ENCODE measurements at places on chromosomes 13 and 19.

GRCh38 chr13:83876546-83876945, 5.7 kb downstream of the SLITRK1 start:
- no peak for DNase-seq

DNA sequence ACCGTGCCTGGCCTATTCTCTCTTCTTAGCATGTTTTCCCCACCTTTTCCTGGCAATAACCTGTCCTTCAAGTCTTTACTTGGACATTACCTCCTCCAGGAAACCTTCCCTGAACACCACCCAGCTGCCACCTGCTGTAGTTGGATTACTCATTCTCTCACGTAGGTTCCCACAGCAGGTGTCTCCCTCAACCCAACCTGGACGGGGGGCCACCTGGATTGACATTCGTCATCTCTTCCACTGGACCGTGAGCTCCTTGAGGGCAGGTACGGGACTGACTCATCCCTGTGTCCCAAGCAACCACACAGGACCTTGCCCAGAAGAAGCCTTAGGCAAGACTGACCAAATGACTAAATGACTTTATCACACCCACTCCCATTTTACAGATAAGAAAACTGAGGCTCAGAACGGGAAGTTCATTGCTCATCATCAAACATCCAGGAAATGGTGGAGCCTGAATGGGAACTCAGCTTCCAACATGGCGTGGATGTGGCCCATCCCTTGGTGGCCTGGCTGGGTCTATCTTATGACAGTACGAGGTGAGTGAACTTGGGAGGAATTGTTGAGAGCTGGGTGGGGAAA, 3.5 kb upstream of the KLK6 start:
- DNase-seq, result no peak

GRCh38 chr19:50328224-50328872, 829 bp downstream of the KCNC3 start:
- DNase-seq, result no peak

- no peak for DNase-seq
These were observed 140.8 kb downstream of the GGACT start for GRCh38 chr13:100447831-100448230.

GRCh38 chr13:73998631-73999030, 135.6 kb downstream of the KLF12 start:
- no peak for DNase-seq

- no peak for DNase-seq
These were observed 77.3 kb upstream of the UBAC2 start for GRCh38 chr13:99123101-99124045.

- DNase-seq, result no peak
These were observed 968.8 kb downstream of the TUBA3C start for GRCh38 chr13:18212873-18213272.

DNA sequence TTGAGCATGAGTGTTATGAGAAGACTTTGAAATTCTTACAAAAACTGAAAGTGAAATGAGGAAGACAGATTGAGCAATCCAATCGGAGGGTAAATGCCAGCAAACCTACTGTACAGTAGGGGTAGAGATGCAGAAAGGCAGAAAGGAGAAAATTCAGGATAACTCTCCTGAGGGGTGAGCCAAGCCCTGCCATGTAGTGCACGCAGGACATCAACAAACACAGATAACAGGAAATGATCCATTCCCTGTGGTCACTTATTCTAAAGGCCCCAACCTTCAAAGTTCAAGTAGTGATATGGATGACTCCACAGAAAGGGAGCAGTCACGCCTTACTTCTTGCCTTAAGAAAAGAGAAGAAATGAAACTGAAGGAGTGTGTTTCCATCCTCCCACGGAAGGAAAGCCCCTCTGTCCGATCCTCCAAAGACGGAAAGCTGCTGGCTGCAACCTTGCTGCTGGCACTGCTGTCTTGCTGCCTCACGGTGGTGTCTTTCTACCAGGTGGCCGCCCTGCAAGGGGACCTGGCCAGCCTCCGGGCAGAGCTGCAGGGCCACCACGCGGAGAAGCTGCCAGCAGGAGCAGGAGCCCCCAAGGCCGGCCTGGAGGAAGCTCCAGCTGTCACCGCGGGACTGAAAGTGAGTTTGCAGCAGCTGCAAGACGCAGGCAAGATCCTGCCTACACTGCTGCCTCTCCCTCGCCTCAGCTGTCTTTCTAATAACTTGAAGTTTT, at the start of gene TNFSF13B:
TNFSF13B (plus strand) TSS at position 118 of the 728 bp plus-strand sequence; CDS start at position 296, 178 bp downstream.
- peak; percentile 98 for DNase-seq

DNA sequence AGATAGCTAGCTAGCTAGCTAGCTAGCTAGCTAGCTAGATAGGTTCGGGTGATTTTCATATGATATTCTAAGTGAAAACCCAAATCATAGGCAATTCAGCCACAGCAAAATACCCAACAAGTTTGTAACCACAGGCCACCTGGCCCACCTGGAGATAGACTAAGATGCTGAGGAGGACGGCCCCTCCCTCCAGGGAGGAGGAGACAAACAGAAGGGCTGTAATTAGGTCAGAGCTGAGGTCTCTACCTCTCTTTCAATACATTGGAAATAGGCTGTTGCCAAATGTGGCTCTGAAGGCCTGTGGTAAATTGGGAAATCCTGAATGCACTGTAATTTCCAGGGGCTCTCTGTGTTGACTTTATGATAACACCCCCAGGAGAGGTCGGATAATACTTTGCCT, 382.2 kb downstream of the FGF9 start:
- DNase-seq, result no peak

- DNase-seq, result no peak
These were observed 789.1 kb downstream of the GPC5 start for GRCh38 chr13:92187378-92187989.

GRCh38 chr19:12272386-12272785, 22.3 kb downstream of the ZNF44 start:
- no peak for DNase-seq

DNA sequence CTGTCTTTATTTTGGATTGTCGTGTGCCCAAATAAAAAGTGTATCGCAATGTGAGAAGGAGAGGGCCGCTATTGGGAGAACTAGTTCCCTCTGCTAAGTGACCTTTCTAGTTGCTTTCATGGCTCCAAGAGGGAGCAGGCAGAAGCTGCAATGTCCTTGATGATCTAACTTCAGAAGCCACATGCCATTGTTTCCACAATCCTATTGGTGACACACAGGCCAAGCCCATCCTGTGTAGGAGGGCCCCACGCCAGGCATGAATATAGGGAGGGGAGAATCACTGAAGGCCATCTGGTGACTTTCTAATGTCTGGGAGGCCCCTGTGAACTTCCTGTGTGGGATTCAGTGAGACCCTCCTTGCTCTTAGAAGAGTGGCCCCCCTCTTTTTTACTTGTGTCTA, 47.8 kb upstream of the KPNA3 start:
- no peak for DNase-seq

- no peak for DNase-seq
These were observed 330.6 kb downstream of the SPRY2 start for GRCh38 chr13:80010286-80010831.

- no peak for DNase-seq
These were observed 17.0 kb downstream of the ZFP82 start for GRCh38 chr19:36401475-36401874.

DNA sequence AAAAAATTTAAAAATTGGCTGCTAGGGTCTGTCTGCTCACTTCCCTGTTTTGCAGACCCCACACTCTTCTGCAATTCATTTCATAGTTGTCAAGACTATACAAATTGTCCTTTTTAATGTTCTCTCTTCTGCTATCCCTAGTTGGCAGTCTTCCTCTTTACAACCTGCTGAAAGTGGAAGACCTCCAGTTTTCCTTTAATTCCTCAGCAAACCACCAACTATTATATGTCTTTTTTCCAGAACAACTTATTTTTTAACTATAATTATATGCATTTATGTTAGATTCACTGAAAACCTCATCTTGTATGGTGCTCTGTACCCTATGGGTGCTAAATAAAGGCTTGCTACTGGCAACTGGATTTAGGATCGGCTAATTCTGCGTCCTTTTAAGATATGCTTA, 1.1 kb upstream of the PHF11 start:
- no peak for DNase-seq

DNA sequence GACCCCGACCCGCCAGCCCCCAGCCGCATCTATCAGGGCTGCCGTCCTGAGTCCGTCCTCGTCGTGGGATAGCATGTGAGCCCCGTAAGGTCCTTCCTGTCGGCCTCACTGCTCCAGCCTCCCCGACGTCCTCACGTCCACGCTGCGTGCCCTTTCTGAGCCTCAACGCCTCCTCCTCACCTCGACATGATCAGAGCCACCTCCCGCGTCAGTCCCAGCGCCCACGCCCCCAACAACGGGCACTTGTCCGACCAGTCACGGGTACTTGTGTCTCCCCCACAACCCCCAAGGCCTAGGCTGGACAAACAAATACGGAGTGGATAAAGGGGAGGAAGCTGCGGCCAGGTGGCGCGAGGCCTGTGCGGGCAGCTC, 665 bp downstream of the ZNF497 start:
- no peak for DNase-seq

DNA sequence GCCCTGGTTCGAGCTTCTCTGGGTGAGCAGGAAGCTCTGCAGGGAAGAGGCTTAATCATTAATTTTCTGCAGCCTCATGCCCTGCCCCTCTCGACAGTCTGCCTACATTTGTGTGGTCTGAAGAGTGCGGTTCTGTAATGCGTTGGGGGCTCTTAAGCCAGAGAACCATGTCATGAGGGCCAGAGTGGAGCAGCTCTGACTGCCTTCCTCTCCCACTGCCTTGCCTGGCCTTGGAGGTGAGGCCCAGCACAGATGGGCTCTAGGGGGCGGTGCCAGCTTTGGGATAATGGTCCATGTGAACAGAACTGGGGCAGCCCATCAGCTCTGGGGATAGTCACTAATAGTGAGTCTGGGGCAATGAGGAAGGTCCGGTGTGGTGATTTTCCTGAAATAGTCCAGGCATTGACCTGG, 5.7 kb downstream of the FGF9 start:
- no peak for DNase-seq

DNA sequence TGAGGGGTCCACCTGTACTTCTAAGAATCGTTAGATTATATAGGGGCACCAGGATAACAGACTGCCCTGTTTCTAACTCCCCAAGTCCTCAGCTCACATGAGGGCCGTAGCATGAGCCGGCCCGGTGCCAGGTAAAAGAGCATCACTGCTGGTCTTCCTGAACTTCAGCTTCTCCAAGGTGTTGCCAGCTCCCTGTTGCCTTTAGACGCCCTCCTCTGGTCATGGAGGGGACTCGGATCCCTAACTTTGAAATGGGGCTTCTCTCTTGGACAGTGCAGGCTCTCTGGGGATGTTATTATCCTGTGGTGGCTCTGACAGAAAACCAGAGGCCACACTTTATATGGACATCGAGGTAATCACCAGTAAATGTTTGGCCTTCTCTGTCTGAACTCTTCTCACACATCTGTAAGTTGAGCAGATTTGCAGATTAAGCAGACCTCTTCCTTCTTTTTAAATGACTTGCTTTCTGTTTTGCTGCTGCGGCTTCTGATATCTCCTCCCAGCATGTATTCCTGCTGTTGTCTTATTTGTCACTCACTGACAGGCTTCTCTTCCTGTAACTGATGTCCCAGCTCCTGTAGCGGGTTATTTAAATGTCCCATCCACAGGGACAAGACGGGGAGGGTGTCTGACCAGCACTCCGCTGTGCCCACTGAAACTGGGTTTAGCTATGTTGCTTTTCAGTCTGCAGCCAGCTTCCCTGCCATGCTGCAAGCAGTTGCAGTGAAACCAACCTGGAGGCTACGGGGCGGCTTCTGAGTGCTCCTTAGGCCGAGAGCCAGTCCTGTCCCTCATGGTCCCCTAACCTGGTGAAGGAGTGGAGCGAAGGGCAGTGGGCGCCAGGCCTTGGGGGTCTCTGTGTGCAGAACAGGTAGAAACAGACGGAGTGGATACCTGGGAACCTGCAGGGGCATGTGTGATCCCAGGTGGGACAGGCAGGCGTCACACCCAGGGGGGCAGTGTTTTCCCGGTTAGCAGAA, 39.2 kb downstream of the TSSK6 start:
- DNase-seq, result no peak

- no peak for DNase-seq
These were observed 74.2 kb upstream of the SERTM1 start for GRCh38 chr13:36599641-36600040.

DNA sequence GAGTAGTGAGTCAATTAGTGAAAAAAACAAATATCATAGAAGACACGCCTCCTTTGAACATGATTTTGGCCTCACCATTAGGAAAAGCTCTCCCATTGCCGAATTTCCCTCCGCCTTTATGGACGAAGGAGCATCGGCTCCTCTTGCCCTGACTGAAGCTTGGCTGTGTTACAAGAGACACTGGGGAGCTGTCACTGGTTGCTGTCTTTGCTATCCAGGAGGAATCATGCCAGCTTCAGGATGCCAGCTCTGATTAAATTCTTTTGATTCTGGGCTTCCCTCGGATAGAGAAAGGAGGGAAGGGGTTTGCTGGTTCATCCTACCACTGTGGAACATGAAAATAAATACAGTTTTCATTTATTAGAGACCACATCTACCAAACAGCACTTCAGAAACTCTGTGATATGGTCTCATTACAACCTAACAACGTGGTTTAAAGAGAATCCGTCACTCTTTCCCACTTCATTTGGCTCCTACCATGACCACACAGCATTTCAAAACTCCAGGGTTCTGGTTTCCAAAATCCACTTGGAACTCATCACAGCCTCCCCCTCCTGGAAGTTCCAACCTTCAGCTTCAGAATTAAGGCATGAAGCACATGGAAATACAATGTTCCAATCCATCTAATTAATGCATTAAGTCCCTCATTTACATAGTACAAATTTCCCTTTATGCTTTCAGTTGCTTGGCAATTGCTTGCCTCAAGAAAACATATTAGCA, 446.0 kb downstream of the EFNB2 start:
- no peak for DNase-seq

DNA sequence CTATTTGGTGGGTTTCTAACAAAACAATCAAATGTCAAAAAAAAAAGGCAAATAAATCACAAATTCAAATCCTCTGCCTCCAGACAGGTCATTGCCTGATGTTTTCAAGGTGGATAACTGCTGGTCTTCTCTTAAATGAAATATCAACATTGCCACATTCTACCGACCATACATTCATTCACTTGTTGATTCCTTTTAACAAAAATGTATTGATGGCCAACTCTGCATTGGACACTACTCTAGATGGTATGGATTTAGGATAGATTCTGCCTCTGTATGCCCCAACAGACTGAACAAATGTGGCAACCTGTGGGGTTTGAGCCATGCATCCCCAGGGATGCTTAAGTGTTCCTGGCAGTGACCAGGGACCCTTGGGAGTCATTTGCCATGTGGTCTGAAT, 87.6 kb upstream of the STK24 start:
- no peak for DNase-seq

- no peak for DNase-seq
These were observed 811 bp upstream of the PRMT1 start for GRCh38 chr19:49676136-49676783.

DNA sequence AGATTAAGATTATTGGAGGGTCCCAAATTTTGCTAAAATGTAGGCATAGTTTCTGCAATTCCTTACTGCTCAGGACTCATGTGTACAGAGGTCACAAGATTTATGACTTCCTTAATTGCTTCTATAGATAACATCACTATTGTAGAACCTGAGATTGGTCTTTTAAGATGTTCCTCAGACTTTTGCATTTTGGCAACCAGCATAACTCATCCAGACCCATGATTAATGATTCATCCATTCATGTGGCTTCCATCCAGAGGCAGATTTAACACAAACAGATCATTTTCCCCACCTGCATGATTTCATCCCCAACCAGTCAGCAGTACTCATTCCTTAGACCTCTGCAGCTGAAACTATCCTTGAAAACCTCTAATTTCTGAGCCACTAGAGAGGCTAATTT, 34.5 kb upstream of the CEACAM8 start:
- DNase-seq, result no peak

- DNase-seq, result no peak
These were observed 29.2 kb downstream of the CSNK1G2 start for GRCh38 chr19:1970003-1970805.
